ENCODE measurements at places on chromosomes 6 and 20.

DNA sequence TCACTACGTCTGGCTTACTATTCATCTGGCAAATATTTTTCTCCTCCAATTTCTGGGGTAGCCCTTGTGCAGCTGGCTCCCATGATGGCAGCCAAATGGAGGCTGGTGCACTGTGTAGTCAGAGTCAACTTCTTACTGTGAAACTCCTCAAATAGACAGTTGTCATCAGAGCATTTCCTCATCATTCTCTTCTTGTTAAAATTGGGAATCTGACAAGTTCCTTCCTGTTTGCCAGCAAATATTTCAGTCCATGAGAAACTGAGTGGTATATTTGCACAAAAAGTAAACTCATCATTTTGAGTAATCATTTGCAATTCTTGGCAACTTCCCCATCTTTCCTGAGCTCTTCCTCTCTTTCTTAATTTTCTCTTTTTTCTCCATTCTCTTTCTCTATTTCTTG is 394.9 kb upstream of the RGS17 start:
- DNase-seq: no peak

DNA sequence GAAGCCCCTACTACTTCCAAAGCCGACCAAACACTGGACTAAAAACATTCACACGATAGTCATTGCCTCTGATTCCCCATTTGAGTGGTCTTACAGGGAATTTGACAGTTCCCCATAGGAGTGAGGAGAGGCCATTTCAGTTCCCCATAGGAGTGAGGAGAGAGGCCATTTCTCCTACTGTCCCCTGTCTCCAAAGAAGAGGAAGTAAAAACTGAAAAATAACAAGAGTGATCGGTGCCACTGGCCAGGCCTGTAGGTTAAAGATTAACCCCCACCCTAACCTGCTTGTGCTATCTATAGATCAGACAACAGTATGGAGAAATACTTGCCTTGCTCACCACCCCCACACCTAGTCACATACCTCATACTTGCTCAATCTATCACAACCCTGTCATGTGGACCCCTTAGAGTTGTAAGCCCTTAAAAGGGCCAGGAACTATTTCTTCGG is 204.0 kb upstream of the MOCS1 start:
- no peak for DNase-seq

GRCh38 chr6:153980171-153980570 is 58.9 kb upstream of the OPRM1 start:
- DNase-seq: no peak

DNA sequence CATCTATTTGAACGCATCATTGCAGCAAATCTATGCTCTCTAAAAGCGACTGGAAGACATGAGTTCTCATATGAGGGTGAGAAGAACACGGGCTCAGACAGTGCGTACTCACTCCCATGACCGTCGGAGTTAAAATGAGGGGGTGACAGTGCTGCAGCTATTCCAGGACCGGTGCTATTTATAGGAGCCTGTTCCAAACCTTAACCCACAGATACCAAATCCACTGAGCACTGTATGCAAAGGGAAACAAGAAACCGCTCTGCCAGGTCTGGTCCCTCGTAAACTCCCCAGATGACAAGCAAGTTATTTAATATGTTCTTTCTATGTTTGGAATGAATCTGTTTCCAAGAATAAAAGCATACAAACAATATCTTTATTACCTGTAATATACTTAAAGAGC is 22.9 kb downstream of the PPP1R3G start:
- DNase-seq: no peak

- no peak for DNase-seq
Measured at GRCh38 chr6:31919624-31920303, 7.8 kb upstream of the C2 start.

GRCh38 chr20:61929971-61930666 is 135.6 kb downstream of the TAF4 start:
- DNase-seq: no peak

- no peak for DNase-seq
Measured at GRCh38 chr20:32642257-32643046, 31.3 kb downstream of the C20orf203 start.

DNA sequence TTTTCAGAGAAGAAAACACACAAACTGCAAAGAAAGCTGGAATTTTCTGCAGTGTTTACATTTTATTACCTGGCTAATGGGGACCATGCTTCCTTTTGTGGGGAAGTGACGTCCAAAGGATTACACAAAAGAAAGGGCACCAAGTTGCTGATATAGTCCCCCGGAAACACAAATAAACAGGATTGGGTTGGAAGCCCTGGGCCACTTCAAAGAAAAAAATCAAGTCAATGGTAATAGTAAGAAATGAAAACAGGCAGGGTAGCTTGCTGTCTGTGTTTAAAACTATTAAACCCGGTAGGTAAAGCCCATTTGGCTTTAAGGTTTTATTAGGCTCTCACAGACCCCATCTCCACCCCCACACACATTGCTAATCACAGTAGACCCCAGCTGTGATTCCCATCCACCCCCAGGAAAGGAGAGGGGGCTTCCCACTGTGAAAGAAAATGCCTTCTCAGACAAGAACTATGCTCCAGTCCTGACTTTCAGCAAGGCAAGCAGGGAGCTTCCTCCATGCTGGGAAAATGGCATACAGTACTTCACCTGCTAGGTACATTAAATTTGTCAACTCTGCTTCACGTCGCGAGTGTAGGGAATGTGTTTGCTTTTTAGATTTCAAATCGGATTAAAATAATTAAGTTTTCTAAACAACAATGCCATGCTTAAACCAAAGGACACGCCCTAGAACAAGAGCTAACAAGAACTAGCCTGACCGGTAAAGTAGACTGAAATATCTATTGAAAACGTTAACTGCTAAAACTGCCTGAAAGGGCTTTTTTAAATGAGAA is 1.1 kb downstream of the PERP start:
- no peak for DNase-seq

DNA sequence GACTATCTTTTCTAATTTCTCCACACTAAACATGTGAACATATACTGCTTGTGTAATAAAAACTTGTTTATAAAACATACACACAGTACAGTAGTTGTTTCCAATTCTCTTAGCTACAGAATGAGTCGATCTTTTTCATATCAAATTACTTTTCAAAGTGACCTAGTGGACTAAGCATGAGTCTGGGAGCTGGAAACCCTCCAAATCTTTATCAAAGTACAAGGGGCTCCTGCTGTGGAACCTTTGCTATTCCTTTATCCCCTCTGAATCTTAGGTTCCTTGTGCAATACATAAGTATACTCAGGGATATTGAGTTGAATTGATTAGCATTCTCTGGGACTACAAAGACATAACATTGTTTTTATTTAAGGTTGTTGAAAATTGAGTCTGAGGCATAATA is 48.7 kb upstream of the TAB2 start:
- no peak for DNase-seq

DNA sequence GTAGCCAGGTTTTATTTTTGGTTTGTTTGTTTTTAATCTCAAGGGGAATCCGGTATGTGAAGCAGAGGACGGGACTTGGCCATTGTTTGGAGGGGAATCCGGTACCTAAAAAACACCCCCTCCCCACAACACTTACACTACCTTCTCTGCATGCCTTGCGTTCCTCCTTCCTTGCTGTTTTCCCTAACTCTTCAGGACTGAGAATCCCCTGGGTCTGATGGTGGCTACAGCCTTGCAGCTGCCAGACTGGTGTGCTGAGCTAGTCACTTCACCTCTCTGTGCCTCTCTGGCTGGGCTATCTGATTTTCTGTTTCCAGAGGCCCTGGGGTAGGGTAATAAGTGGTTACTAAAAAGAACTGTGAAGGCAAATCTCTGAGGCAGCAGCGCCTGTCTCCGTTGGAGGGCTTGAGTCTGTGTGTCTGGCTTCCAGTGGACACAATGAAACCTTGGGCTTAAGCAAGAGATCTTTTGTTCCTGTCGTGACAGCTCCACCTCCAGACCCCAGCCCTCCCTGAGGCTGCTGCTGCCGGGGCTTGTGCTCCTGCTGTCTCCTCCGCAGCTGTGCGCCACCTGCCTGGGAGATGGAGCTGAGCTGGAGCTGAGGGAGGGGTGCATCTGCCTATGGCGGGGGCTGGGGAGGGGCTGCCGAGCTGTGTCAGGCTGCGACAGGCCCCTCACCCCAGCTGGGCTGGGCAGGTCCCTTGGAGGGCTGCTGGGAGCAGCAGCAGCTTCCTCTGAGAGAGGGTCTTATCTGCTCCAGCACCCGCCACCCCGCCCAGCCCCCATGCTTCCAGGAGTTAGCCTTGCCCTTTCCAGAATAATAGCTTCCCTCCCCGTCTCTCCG is 65.8 kb upstream of the CCDC167 start:
- DNase-seq: no peak

- no peak for DNase-seq
Measured at GRCh38 chr20:38325905-38326304, 20.4 kb upstream of the LBP start.

DNA sequence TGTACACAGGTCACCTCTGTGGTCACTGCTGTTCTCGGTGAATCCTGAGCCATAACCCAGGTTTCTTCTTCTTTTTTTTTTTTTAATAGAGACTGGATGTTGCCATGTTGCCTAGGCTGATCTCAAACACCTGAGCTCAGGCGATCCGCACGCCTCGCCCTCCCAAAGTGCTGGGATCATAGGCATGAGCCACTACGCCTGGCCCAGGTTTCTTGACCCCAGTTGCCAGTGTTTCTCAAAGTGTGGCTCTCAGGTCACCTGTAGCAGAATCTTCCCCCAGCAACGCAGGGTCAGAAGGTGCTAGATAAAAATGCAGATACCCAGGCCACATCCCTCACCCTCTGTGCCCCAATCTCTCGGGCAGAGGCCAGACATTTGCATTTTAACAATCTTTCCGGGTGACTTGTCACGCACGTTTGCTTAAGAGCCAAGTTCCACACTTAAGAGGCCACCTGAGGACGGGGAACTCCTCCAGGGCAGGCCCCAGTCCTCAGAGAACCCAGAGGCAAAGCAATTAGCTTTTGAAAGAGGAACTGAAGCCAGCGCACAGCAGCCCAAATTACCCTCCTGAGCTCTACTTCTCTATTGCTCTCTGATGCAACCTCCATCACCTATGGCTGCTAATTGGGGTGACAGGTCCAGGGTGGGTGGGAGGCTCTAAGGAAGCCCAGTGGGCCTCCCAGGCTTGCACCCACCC is 81.8 kb downstream of the NFATC2 start:
- no peak for DNase-seq

Measured in stimulated activated CD4-positive, alpha-beta T cell treated with anti-CD3 and anti-CD28 coated beads, Interleukin-1b, Interleukin-23, amount 100 ng/mL, for 1 hour (primary cell).